ENCODE measurements at places on chromosomes 6 and 20.

DNA sequence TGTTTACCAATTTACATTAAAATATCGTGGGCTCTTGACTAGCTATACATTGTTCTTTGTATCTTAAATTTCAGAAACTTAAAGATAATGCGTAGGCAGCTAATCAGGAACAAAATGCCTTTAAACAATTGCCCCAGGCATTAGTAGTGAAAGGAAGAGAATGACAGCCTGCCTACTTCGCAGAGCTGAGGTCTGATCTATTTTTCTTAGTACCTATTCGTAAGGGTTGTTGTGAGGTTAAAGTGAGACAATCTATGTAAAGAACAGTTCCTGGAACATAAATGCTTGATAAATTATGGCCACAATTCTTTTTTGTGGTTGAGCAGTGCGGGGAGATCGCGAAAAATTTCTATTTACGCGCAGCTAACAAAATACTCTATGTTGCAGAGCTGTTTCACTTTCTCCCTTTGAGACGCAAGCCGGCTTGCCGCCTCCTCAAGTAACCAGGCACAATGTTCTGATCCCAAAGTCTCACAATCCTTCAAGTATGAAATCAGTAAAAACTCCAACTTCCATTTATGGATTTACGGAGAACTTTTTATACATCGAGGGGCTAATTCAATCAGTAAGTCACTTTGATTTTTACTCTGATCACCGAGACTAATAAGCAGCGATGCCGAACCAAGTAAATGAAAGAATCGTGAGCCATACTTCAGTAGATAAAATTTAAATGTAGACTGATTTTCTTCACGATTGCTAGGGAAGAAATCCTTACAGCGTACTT lies 878 bp upstream of the PNRC1 start:
- no peak for DNase-seq

DNA sequence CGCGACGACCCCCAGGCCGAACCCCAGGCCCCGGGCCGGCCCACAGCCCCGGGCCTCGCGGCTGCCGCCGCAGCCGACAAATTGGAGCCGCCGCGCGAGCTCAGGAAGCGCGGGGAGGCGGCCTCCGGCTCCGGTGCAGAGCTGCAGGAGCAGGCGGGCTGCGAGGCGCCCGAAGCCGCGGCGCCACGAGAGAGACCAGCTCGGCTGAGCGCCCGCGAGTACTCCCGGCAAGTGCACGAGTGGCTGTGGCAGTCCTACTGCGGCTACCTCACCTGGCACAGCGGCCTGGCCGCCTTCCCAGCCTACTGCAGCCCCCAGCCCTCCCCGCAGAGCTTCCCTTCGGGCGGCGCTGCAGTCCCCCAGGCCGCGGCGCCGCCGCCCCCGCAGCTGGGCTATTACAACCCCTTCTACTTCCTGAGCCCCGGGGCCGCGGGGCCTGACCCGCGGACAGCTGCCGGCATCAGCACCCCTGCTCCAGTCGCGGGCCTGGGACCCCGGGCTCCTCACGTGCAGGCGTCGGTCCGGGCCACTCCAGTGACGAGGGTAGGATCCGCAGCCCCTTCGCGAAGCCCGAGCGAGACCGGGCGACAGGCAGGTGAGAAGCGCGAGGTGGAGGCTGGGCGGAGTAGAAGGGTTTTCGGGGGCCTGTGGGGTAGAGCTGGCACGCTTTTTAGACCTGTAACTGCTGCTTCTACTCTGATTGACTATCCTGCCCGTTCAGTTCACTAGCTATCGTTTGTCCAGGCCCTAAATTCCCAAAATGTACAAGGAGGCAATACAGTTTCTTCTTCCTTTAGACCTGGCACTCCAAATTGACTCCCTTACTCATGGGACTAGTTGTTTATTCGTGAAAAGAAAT lies 654 bp downstream of the FAM8A1 start:
- no peak for DNase-seq

GRCh38 chr6:133083248-133083967 lies 157.7 kb upstream of the EYA4 start:
- DNase-seq: no peak

- DNase-seq: no peak
Observed at GRCh38 chr20:48875914-48876240, 45.6 kb upstream of the ARFGEF2 start.

DNA sequence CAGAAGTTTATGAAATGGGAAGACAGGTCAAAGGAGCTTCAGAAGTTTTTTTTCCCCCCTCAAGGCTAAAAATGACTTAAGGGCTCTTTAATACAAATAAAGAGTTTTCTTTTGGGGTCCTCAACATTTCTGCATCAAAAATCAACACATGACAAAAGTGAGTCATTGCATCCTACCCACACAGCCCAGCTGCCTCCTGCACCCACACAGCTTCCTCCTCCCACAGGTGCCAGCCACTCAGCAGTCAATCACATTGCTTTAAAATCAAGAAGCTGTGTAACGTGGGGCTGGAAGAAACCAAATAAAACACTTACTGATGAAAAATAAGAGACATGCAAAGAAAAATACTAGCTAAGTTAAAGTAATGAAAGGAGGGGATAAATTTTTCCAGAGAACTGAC lies 68.5 kb downstream of the MAP3K5 start:
- DNase-seq: peak; percentile 15

- DNase-seq: no peak
Observed at GRCh38 chr20:64212755-64213154, 42.8 kb upstream of the PCMTD2 start.

DNA sequence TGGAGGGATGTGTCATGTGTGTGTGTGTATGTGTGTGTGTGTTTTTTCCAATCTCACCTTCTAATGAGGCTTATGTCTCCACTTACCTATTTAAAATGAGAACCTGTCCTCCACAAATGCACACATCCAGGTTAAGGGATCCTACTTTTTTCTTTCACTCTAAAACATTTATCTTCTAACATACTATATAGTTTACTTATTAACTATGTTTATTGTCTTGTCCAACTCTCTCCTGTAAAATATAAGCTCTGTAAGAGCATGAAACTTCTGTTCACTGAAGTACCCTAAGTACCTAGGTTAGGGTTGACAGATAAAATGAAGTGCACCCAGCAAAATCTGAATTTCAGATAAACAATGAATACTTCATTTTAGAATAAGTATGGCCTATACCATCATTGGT lies 29.2 kb upstream of the RBM24 start:
- DNase-seq: no peak

DNA sequence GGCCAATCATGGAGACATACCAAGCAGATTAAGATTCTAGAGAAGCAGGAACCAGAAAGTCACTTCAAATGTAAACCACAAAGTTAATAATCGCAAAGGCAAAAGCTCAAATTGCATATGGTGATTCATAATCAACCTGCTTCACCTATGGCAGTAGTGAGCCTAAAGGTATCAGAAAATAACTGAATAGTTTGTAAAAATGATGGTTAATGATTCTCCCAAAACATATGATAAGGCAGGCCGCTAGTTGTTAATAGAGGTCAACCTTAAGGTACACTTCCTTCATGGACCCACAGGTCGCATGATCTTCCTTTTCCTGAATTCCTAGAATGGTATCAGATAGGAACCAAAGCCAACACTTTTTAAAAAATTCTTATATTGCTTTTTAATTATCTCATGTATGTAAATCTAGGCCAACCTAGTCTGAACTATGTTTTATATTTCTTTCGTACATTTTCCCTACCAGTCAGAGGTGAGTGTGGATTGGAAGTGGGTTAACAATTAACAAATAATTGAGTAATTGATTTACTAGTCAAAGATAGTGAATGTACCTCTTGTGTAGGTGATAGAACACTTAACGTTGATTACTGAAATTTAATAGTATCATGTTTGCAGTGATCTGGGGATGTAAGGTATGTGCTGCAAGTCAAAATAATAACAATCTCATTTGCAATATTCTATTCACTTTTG lies 16.4 kb downstream of the TAAR2 start:
- DNase-seq: no peak

- no peak for DNase-seq
Observed at GRCh38 chr6:167970230-167970629, 27.2 kb upstream of the KIF25 start.

- no peak for DNase-seq
Observed at GRCh38 chr6:8506126-8506525, 70.8 kb upstream of the SLC35B3 start.

- no peak for DNase-seq
Observed at GRCh38 chr6:111566873-111567517, 38.7 kb downstream of the TRAF3IP2 start.

- no peak for DNase-seq
Observed at GRCh38 chr20:39897058-39897457, 792.0 kb downstream of the MAFB start.

GRCh38 chr6:125942672-125943527 lies 13.7 kb upstream of the HINT3 start:
- no peak for DNase-seq

DNA sequence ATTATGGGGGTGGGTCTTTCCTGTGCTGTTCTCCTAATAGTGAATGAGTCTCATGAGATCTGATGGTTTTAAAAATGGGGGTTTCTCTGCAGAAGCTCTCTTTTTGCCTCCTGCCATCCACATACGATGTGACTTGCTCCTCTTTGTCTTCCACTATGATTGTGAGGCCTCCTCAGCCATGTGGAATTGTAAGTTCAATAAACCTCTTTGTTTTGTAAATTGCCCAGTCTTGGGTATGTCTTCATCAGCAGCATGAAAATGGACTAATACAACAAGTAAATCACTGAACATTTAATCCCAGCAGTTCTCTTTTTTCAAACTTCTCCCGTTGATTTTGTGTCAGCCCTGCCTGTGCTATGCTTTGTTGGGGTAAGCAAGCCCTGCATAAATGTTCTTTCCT lies 95.2 kb downstream of the FAM217A start:
- no peak for DNase-seq

GRCh38 chr20:31716351-31716750 lies 6.3 kb downstream of the BCL2L1 start:
- DNase-seq: no peak

DNA sequence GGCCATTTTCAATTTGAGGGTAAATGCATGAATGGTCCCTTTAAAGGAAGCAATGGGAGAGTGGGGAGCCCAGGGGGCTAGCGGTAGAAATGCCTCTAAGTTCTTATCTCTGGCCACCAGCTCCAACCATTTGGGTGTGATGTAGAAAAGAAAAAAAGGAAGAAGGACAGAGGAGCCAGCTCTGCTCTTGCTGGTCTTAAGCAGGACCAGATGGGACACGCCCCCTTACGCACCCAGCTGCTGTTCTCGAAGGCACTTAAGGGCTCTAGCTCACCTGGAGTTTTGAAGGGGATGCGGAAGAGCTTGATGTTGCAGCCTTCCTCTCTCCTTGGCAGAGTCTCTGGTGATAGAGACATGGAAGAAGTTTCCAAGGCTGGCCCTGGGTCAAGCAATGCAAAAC lies 59.5 kb upstream of the RNF144B start:
- DNase-seq: no peak

GRCh38 chr6:75257343-75258087 lies 13.9 kb upstream of the COX7A2 start:
- no peak for DNase-seq

- DNase-seq: no peak
Observed at GRCh38 chr20:34891166-34892062, 15.0 kb downstream of the ACSS2 start.

DNA sequence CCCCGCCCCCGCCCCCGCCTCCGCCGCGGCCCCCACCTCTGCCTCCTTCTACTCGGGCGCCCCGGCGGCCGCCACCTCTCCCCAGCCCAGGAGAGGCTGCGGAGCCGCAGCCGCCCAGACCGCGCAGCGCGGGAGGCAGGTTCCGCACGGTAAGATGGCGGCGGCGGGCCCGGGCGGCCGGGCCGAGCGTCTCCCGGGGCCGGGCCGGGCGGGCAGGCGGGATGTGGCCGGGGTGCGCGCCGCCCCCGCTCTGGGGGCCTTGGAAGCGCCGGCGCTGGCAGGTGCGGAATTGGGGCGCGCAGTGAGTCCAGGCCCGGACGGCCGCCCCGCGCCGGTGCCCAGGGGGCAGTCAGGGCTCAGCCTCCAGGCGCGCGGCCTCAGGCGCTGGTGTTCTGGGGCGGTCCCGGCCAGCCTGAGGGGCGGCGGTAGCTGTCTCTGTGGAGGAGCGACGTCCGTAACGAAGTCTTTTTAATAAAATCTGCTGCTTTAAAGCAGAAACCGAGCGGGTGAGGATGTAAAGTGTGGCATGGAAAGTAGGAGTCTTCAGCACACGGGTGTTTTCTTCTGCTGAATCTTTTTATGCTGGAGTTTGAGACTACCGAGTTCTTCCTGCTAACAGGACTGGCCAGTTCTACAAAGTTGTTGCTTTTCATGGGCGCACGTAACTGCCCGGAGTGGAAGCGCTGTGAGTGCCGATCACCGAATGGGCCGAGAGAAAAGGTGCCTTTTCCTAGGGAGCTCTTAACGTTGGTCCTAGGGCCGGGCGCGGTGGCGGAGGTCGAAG lies at the start of gene GID8:
Gene GID8 (plus strand): TSS at position 43 of the 784 bp plus-strand sequence. CDS start 3,356 bp downstream, outside the sequence.
- DNase-seq: no peak

GRCh38 chr6:139159016-139159415 lies 24.1 kb downstream of the HECA start:
- DNase-seq: no peak

DNA sequence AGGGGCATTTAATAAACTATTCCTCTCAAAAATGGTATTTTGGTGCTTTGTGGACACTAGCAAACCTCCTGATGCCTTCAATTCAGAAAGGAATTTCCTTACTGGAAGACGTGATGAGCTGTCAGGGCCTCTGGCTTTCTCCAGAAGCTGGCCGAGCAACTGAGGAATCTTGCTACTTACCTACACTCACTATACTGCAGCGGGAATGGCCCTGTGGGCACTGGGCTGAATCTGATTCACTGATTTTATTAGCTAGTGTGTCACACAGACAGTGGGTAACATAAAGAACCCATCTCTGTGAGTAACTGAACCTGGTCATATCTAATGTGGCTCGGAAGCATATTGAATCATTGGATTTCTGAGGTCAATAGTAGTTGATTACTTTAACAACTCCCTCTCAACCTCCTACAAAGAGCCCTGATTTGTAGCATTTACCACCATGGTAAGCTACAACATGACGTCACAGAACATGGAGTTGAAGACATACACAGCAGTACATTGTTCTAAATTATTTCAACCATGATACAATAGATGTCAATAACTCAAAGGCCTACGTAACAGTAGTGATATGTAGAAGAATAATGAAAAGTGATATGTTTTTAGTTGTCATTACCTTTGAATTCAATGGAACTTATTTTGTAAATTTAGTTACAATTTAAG lies 232.1 kb downstream of the SYNE1 start:
- no peak for DNase-seq

GRCh38 chr6:17224056-17224455 lies 57.1 kb upstream of the RBM24 start:
- no peak for DNase-seq

- DNase-seq: no peak
Observed at GRCh38 chr6:168369786-168370185, 50.2 kb upstream of the DACT2 start.

DNA sequence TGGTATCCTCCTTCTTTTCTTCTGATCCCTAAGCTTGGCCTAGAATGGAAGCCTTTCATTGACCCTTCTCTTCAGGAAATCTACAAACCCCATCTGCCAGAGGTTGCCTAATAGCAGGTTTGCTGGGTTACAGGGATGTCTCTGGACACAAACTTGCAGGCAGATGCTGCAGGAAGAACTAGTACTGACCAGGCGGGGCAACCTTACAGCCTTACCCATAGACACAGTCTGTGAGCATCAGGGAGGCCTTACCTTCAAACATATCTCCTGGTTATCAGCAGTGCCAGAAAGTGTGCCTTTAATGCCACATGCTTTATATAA lies 2.6 kb downstream of the SCUBE3 start:
- no peak for DNase-seq

- DNase-seq: no peak
Observed at GRCh38 chr20:10915815-10916214, 242.0 kb upstream of the JAG1 start.

GRCh38 chr6:51137777-51138176 lies 319.1 kb downstream of the TFAP2B start:
- no peak for DNase-seq
